Foreskin keratinocyte (primary cell): ENCODE measurements at places on chromosomes 7 and 10. TPM values are rescaled to one million over a fixed set of nuclear protein-coding genes. Genes with fewer than 3 reads are reported as not detected.

BLVRA gene
- 51.0 and 57.7 TPM in 2 replicates for total RNA-seq

CNTNAP2 gene
- 0.11 and 0.17 TPM in 2 replicates for total RNA-seq

ATOH7 gene
- total RNA-seq: 0.07 TPM in 1 of 2 replicates, not detected in the other

PRKG1 gene
- 0.95 TPM in 2 replicates for total RNA-seq

IFIT1B gene
- not detected in 2 replicates for total RNA-seq

TMEM176B gene
- total RNA-seq: not detected in 2 replicates

DEPP1 gene
- 0.60 and 0.75 TPM in 2 replicates for total RNA-seq
